ENCODE measurements at places on chromosomes 1 and 21. TPM values are rescaled to one million over a fixed set of nuclear protein-coding genes. Genes with fewer than 3 reads are reported as not detected.

CD1D gene
- not detected for total RNA-seq

ASCL5 gene
- total RNA-seq = not detected

PTGS2 gene
- 4.8 TPM for total RNA-seq

EPHA2 gene
- total RNA-seq = 24.0 TPM

PCSK9 gene
- total RNA-seq = under 0.01 TPM

DNA sequence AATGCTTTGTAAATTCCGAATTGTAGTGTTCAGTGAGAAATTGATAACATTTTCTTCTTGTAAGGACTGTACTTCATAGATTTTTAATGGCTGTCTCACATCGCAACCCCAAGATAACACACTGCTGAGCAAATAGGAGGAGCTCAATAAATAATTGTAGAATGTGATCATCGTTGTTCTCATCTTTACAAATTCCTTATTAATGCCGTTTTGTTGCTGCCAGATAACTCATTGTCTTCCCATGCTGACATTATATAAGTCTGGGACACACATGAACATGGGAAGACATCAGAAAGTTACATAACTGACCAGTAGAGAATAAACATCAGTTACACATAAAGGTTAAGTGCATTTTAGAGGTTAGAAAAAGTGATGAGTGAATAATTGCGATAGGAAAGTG lies 46.4 kb upstream of the TSPAN2 start:
- peak; percentile 60 for DNase-seq

DNA sequence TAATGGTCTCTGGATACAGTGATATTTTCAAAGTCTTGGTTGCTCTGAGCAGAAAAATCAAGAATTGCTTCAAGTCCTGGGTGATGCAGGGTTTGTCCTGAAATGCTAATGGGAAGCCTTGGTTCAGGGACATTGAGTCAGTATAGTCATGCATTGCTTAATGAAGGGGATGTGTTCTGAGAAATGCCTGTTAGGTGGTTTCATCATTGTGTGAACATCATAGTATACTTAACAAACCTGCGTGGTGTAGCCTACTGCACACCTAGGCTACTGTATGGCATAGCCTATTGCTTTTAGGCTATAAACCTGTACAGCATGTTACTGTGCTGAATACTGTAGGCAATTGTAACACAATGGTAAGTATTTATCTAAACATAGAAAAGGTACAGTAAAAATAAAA lies 36.4 kb downstream of the TBCE start:
- DNase-seq = no peak

DNA sequence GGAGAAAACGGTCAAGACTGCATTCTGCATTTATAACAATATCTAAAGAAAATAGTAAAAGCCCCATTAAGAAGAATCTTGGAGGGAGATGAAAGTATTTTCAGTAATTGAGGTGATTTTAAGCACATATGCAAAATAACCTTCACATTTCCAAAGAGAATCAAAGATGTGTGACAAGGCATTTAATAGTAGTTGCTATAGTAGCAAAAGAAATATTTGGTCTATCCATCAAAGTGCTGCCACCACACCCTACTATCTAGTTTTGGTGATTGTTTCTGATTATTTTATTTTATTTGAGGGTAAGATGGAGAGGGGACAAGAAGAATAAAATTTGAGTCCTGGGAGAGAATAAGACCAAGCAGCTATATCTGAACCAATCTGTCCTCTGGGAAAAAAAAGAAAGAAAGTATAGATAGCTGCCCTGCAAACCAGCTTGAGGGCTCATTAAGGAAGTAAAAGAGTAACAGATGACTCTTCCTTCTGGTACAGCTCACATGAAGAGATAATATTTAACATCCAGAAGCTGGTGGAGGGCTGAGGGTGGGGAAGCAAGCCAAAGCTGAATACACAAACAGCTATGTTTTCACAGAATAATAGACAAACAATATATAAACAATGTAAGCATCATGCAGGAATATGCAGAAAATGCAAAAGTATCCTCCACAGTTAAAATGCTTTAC lies 47.2 kb upstream of the RASAL2 start:
- DNase-seq = no peak

DNA sequence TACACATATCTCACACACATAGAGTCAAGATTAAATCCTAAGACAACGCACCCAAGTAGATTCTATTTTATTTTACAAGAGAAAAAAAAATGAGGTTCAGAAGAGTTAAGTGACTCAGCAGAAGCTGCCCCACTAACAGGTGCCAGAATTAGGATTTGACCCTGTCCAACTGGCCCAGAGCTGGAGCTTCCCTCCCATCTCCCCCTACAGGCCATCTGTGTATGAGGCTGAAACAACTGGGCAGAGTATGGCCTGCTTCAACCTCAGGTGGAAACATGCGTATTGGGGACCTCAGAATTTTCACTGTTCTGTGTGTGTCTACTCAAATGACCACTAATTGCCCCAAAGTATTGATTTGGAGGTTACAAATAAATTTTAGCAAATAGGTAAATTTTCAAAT lies 29.9 kb downstream of the PSMG1 start:
- DNase-seq = no peak

DNA sequence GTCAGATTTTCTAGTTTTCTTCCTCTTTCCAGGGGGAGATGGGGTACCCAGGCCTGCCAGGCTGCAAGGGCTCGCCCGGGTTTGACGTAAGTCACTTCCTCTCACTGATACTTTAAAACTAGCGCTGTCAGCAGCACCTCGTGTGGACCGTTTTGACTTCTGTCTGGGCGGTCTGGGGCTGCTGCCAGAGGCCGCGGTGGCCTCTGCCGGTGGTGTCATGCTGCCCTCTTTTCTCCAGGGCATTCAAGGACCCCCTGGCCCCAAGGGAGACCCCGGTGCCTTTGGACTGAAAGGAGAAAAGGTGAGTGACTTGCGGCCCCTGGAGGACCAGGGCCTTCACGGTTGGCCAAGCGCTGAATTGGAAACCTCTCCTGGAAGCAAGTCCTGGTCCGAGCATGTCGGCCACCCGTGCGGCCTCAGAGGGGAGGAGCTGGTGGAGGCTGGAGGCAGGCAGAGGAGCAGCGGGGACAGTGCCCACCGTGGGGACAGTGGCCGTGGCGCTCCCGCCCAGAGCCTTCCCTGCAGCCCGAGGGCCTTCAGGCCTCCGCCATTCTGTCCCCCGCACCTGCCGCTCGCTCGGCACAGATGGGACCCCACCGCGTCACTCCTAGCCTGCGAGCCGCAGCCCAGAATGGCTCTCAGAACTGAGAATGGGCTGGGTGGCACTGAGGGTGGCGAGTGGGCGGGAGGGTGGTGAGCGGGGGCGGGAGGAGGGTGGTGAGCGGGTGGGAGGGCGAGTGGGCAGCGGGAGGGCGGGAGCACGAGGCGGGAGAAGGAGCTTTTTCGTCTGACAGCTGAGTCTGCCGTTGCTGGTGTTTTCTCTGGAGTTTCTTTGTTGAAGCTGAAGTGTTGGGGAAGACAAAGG lies 9.4 kb downstream of the COL6A1 start:
- no peak for DNase-seq

DNA sequence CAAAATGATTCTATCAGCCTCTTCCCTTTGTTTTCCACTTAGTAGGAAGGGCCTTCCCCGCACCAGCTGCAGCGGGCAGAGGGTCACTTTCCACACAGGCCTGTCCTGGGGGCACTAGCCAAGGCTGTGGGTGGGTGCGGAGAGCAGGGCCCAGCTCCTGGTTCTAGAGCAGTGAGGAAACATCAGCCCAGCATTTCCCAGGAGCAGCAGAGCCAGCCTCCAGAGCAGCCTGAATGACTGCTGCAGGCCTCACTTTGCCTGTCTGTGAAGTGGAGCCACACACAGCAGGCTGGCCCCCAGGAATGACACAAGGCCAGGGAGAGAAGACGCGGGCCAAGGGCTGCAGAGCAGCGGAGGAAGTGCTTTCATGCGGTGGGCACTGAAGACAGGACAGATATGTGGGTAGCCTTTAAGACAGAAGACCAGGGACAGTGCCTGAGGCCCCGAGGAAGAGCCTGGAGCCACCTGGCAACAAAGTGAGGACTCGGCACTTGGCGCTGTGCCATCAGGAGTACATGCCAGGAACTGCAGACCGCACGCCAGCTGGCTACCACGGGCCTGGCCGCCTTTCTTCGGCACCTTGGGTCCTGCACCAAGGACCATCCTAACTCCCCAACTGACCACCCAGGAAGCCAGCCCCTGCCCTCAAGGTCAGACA lies 42.0 kb downstream of the ACOT7 start:
- no peak for DNase-seq

- peak; percentile 53 for DNase-seq
Measured at GRCh38 chr1:31583995-31584868, 7.9 kb downstream of the TINAGL1 start.

- peak; percentile 60 for DNase-seq
Measured at GRCh38 chr1:108716437-108717230, 3.9 kb downstream of the FNDC7 start.

DNA sequence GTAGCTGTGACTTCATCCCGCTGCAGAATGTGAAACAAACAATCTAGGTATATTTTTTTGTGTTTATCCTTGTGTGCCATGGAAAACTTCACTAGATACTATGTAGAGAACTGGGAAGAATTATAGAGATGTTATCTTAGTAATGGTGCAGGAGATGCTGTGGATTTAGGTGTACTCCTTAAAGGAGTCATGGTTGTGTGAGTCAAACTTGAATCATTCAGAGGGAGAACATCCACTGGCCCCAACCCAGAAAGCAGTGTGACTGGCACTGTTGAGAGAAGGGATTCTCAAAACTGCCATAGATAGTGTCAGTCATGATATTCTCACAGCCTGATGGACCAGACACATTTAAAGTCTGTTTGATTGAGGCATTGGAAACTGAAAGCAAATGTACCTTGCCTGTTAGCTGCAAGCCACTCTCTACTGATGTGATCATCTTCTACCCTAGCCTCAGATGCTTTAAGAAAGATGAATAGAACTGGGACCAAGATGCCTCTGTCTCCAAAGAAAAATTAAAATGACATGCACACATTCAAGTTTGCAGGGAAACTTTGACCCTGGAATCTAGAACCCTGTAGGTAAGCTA lies 754.6 kb downstream of the MRPL39 start:
- no peak for DNase-seq

PPCS gene
- total RNA-seq = 8.2 TPM

GRCh38 chr1:210291786-210292230 lies 36.9 kb upstream of the HHAT start:
- no peak for DNase-seq

DNA sequence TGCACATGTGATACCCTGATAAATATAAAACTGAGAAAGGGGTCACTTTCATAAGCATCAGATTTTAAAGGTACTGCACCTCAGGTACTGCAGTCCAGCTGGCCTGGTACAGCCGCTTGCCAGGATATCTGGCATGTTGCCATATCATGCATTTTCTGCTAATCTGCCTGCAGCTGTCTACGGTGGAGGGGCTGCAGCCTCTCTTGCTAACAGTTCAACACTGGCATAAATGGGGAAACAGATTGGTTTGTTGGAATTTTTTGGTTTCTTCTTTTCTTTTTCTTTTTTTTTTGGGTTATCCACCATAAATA lies 71.5 kb downstream of the MIS18A start:
- no peak for DNase-seq

DNA sequence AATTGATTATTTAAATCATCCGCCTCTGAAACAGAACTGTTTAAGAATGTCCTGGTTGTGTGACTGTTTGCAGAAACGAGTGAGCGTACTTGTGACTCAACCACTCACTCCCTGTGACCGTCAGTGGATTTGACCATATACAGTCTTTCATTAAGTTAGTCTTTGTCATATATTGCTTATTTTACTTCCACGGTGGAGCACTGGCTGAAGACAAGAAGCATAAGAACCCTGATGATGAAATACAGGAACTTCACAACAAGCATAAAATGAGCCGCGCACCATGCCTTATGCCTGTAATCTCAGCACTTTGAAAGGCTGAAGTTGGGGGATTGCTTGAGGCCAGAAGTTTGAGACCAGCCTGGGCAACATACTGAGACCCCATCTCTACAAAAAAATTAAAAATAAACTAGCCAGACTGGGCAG lies 194.0 kb downstream of the TOMM20 start:
- peak; percentile 99 for DNase-seq

SPATA45 gene
- total RNA-seq = not detected

EPHA8 gene
- total RNA-seq = not detected

- DNase-seq = no peak
Measured at GRCh38 chr1:11668516-11668915, 4.5 kb downstream of the FBXO6 start.

GRCh38 chr1:212457740-212458338 lies 25.1 kb downstream of the NENF start:
- DNase-seq = peak; percentile 37

DNA sequence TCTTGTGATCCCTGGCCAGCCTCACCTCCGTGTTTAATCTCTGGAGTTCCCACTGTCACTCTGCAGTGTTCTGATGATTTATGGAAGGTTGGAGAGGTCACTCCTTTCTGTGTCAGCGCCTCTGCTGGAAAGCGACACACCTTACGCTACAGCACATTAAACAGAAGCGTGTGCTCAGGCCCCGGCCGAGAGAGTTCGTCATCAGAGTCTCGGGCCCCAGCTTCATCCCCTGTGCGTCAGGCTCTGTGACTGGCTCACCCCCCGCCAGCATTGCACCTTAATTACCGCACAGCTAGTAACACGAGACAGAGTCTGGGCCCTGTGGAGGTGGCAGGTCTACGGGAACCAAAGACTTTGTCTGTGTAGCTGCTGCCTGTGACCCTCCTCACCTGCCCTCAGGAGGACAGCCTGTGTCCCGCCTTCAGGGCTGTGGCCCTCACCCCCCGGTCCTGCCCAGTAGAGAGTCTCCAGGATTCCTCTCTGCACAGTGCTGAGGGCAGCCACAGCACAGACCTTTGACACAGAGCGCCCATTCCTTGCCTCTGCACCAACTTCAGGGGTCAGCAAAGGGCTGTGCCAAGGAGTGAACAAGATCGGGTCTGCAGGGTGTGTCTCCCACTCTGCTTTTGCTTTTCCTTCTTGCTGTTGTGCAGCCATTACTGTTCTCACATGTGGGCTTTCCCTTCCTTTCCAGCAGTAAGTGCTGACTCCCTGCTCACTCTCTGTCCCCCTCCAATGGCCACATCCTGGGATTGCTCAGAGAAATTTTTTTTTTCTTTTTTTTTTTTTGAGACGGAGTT lies 157.6 kb downstream of the PGBD5 start:
- DNase-seq = peak; percentile 75

NHLH1 gene
- not detected for total RNA-seq

DNA sequence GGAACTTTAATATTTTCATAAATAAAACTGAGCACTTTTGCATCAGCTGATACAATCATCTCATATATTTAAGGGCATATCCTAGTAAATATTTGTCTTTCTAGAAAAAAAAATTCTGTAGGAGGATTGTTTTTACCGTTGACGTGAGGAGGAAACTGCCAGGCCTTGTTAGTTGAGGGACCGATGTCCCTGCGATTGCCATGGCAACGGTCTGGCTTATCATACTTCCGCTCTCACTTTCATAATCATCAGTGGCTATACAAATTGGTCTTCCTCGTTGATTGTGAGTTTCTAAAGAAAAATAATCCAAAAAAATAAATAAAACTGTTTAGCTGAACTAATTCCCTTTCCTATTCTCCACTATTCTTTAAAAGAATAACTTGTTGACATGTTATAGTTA lies 69.3 kb upstream of the ANGPTL3 start:
- DNase-seq = no peak

GRCh38 chr1:183506561-183506960 lies 34.3 kb downstream of the SMG7 start:
- DNase-seq = peak; percentile 47

- no peak for DNase-seq
Measured at GRCh38 chr1:78432016-78432415, 58.8 kb upstream of the PTGFR start.

All from IMR-90 (cell line).